ENCODE measurements at places on chromosomes 16 and 17.

DNA sequence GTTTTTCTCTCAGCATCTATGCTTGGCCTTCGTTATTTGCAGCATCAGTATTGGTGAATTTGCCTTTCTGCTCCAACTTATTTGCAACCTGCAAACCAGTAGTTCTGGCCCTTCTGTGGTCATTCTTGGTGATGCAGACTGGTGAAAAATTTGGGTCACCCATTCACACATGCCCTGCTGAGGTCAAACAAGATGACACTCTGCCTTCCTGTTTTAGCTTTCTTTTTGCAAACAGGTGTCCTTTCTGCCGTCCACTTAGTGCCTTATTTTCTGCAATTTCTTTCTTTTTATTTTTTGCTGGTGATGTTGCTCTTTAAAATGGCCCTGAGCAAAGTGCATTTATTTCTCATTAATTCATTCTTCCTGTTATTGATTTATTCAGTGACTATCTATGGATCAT, 31.3 kb downstream of the PLCG2 start:
- DNase-seq, result no peak

DNA sequence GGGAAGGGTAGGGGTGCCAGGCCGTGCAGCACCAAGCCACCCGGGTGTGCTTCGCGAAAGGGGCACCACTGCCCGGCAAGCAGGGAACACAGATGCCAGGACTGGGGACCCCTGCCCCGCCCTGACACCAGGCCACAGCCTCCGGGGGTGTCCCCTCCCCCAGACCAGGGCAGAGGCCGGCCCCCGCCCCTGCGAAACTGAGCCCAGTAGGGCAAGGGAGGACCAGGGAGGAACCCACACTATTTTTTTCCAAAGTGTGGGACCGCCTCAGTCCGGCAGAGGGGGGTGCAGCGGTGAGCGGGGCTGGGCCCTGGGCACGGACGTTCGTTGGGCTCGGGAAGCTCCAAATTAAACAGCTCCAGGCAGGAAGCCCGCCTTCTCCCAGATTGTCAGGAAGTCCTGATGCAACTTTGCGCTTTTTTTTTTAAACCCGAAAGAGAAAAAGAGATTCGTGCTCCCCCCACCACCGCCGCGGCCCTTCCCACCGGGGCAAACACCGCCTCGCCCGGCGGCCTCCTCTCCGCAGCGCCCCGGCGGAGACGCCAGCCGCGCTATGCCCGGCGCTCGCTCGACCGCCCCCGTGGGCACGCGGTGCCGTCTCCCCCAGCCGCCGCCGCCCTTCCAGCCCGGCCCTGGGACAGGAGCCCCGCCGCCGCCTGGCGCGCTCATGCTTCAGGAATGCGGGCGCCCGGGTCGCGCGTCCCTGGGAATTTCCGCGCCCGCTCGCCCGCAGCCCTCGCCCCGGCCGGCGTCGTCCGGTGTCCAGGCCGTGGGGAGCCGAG, 755 bp downstream of the PIEZO1 start:
- peak; percentile 83 for DNase-seq

GRCh38 chr16:79564671-79565107, 35.8 kb downstream of the MAF start:
- DNase-seq, result no peak

- DNase-seq, result no peak
Measured at GRCh38 chr17:29099527-29099926, 56.6 kb downstream of the PIPOX start.

GRCh38 chr16:48864055-48864454, 254.1 kb upstream of the N4BP1 start:
- no peak for DNase-seq

DNA sequence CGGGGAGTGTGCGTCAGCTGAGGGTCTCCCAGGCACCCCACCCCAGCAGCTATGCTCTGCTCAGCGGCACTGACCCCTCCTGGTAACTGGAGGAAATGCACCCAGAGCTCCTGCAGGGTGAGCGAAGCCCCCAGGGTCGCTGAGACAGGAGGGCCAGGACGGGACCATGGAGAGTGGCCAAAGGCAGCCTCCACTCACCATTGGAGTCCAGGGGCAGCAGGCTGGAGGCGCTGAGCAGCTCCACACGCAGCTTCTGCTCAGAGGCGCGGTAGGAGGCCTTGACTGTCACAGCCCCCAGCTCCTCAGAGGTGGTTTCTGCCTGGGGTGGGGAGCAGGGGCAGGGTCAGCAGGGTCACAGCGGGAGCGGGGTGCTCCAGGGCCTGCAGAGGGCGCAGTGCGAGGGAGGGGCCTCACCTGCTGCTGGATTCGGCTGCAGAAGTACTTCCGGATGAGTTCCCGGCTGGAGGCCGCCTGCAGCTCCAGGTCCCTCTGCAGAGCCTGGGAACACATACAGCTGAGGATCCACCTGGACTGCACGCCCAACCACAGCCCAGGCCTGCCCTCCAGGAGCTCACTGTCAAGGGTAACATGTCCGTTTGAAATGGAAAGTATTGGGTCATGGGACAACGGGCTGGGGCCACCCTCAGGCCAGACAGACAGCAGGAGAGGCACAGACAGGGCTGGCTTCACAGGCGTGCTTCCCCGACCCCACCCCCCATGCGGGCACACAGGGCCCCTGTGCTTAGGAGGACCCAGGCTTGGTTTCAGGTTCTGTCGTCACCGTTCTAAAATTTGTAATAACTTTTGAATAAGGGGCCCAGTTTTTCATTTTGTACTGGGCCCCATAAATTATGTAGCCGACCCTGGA, 13.8 kb downstream of the UNC13D start:
- no peak for DNase-seq

DNA sequence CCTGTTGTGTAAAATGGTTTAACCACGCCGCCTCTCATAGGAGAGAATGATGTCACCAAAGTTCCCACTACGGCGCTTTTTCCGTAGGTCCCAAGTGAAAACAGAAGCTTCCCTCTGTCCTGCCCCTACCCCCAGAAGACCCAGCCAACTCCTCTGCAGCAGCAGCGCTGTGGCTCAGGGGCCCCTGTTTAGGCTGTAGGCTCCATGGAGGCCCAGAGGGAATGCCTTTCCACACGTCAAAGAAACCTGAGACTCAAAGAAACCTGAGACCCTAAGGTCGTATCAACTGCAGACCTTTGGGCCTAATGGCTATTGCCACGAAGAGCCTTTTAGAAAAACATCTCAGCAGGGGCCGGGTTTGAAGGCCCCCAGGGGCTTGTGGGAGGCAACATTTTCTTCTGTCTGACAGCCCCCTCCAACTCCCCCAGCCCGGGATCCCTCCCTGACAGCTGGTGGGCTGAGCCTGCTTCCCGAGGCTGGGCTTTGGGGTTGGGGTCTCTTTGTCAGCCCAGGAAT, 43.1 kb upstream of the MEAK7 start:
- no peak for DNase-seq

GRCh38 chr16:74738816-74739215, 35.8 kb downstream of the FA2H start:
- DNase-seq, result no peak

DNA sequence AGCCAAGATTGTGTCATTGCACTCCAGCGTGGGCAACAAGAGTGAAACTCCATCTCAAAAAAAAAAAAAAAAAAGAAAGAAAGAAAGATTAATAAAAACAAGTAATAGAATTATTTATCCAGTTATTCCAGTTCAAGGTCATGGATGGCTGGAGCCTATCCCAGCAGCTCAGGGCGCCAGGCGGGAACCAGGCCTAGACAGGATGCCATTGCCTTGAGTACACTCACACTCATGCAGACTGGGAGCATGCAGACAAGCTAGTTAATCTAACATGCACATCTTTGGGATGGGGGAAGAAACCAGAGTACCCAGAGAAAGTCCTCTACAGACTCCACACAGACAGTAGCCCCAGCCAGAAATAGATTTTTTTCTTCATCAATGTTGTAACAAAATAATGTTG, 17.9 kb downstream of the PDP2 start:
- DNase-seq, result peak; percentile 92

DNA sequence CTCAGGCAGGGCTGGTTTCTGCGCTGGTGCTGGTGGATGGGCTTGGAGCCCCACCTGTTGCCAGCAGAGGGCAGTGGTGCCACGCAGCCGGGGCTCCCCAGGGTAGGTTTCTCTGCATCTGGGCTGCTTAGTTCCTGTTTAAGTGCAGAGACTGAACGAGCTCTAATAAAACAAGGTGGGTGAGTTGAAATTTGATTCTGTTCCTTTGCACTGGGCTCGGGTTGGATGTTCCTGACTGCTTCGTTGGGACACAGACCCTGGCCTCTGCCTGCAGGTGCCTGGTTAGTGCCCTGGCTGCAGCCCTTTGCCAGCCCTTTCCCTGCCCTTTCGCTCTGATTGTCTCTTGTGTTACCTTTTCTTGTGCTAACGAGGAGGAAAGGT, 30.0 kb downstream of the TBCD start:
- DNase-seq, result peak; percentile 83

DNA sequence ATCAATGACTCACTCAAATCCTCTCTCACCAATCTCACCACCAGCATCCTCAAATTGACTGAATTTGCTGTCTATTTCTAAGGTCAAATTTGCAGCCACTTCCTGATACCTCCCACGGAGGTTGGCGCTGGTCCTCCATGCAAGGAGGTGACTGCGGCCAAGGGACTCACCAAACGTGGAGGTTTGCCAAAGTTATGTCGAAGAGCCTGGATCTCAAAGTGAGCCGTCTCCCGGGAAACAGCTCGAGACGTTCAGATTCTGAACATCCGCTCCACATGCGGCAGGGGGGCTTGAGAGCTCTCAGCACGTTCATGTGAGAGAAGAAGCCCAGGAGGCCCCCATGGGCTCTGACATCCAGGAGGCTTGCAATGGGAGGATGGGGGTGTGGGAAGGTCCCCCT, 22.6 kb downstream of the LGALS3BP start:
- DNase-seq, result no peak

DNA sequence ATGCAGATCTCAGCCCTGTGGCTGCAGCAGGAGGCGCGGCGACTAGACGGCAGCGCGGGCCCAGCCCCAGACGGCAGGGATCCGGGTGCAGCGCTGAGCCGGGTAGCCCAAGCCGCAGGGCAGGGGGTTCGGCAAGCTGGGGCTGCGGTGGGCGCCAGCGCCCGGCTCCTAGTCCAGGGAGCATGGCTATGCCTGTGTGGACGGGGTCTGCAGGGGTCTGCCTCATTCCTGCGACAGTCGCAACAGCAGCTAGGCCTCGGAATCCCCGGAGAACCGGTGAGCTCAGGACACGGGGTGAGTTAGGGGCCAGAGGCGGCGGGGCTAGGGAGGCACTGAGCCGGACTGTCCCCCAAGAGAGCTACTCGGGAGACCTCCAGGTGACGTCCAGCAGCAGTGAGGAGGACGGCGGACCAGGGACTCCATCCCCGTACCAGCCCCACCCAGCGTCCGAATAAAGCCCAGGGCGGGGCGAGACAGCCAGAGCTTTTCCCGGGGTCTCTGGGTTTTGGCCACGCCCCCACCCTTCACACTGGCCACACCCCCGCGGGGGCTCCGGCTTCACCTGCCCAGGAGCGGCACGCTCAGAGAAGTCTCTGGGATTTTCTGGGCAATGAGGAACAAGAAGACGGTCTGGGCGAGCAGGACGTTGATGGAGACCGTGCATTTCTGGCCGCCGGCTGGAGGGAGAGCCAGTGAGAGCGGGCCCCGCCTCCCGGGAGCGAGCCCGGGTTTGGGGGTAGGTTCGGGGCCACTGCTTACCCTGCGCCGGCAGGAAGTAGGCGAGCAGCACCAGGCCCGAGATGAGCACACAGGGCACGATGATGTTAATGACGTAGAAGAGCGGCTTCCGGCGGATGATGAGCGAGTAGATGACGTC, 1.1 kb downstream of the C17orf107 start:
- no peak for DNase-seq

DNA sequence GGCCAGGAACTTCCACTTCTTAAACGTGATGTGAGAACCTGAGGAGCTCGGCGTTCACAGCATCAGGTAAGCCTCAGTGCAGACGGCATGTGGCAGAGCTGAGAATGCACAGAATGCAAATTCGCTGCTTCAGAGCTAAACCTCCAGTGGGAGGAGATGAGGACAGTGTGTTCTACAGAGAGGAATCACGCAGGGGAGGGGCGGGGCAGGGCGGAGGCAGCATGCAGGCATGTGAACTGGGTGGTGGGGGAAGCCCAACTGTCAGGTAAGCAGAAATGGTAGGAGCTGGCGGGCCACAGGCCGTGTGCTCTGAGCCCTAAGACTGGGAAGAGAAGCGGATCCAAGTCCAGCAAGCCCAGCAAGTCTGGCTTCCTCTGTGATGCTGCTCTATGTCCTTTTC, 94.7 kb downstream of the ZNF778 start:
- peak; percentile 21 for DNase-seq

DNA sequence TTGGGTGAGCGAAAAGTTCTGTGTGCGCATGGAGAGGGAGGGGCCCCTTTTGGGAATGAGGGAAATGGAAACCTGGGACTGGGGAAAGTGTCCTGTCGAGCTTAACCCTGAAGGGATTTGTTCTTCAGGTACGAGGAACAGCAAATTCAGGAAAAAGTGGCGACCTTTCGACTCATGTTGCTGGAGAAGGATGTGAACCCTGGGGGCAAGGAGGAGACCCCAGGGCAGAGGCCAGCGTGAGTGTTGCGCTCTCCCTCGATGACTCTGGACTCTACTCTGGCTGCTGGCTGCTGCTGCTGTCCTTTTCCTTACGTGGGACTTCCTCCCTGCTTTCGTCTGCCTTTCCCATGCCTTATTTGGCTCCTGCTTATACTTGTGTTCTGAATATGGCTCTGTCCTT, 4.9 kb downstream of the SRRM2 start:
- no peak for DNase-seq

DNA sequence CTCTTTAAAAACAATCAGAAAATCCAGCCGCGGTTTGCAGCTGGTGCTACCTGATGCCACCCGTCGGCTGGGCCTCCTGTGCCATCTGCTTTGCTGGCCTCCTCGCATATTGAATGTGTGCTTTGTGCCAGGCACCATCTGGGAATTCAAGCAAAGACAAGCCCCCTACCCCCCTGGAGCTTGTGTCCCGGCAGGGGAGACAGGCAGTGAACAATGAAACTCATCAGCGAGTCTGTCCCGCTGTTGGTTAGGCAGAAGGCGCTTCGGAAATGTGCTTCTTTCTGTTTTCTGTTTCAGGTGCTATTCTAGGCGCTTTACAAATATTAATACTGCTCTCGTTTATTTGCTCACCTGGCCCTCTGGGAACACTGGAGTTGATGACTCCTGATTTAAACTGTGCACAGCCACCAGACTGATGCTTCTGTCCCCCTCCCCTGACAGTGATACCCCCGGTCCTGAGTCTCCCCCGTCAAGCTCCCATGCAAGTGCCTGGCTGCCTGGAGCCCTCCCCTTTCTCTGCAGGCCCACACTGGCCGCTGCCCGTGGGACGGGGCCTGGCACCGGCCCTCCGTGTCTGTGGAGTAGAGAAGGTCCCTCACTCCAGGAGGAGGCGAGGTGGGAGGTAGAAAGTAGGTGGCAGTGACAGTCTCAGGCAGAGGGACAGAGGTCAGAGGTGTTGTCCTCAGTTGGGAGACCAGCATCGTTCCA, 126.1 kb upstream of the PLCG2 start:
- no peak for DNase-seq

DNA sequence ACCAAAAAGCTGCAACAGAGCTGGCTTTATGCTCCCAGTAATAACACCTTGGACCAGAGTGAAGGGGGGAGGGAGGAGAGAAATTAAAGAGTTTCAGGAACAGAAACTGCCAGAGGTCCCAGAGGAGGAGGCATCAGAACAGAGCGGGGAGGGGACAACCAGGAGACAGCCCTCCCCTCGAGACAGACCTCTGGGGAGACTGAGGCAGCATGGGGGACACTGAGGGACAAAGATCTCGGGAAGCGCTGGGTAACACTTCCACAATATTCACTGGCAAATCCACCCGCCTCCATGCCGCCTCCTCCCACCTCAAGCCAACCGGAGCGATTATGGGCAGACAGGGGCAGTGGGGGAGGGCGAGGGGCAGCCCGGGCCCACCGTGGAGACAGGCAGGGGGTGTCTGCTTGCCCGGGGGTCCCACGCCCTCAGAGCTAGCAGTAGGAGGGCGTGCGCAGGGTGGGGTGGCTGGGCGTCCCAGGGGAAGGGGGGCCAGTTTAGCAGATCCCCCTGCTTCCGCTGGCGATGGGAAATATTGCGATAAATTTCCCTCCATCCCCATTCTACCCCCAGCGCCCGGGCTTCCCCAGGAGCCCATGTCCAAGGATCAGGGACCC, 1.2 kb downstream of the PCGF2 start:
- DNase-seq, result no peak
